ENCODE measurements at places on chromosomes 16 and 17. TPM values are rescaled to one million over a fixed set of nuclear protein-coding genes. Genes with fewer than 3 reads are reported as not detected.

ARSG gene
- total RNA-seq, result 5.0 TPM

GRCh38 chr17:75245011-75245410, 16.4 kb downstream of the GGA3 start:
- DNase-seq, result no peak

DNA sequence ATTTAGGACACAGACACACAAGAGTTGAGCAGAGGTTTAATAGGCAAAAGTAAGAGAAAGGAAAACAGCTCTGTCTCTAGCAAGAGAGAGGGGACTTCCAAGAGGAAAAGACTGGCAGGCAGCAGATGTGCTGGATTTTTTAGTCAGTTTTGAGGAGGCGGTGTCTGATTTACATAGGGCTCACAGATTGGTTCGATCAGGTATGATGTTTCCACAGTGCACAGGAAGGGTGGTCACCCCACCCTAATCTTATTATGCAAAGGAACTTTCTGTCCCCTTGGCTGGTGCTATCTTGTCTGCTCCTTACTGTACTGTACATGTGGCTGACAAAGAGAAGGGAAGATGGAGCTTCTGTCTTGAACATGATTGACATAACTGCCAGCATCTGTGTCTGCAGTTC, 25.3 kb downstream of the BFAR start:
- no peak for DNase-seq

- DNase-seq, result no peak
Measured at GRCh38 chr17:73690676-73691075, 46.4 kb upstream of the SDK2 start.

DNA sequence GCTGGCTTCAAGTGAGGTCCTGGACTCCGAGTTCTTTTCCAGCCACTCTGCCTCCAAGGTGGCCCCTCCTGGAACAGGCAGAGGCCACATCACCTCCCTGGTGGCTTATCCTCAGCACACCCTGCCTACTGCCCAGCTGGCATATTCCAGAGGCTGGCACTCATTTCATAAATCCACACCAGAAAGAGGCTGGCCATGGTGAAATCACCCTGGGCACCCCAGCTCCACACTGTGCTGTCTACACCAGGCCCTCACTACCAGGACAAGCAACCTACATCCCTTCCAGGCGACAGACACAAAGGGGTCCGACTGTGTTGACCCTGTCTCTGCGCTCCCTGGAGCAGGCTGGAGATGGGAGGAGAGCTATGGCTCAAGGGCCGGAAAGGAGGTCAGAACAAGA, 100.2 kb downstream of the C16orf78 start:
- DNase-seq, result no peak

- DNase-seq, result no peak
Measured at GRCh38 chr17:73482251-73482716, 162.0 kb downstream of the SDK2 start.

DNA sequence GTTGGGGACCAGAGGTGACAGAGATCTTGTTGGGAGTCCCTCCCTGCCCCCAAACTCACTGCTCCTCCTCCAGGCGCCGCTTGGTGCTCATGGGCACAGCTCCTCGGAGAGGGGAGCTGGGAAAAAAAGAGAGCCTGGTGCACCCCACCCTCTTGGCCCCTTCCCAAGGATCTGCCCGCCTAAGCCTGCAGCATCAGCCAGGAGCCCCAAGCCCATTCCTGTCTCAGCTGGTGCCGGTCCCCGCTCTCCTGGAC, 400 bp downstream of the HCFC1R1 start:
- no peak for DNase-seq

- no peak for DNase-seq
Measured at GRCh38 chr16:28188085-28188916, 23.5 kb downstream of the XPO6 start.
